T-cell (primary cell): ENCODE measurements at places on chromosomes 7 and 10. TPM values are rescaled to one million over a fixed set of nuclear protein-coding genes. Genes with fewer than 3 reads are reported as not detected.

DNA sequence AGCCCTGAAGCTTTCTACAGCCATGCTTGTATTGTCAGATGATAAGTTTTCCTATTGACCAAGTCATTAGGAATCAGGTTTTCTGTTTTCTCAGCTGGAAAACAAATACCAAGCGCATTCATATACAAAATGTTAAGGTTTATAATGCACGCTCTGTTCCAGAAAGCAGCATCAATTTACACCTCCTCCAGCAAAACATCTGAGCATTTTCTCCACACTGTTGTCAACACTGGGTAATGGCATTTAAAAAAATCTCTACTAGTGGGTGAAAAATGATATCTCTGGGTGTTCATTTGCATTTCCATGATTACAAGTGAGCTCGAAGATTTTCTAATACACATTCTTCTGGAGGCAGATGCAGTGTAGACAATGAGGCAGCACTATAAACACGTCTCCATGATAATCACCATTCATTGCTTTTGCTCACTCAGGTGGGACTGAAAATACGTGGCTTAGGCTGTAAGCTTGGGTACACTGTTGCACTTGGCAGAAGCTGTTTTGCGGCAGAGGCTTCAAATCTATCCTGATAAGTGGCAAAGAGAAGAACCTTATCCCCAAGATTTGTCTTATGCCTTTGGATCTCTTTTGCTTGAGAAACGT lies 114.8 kb upstream of the PLPP4 start:
- DNase-seq, result no peak
- no peaks in the 10 kb centered on the region for H3K36me3 ChIP-seq
- H3K4me3 ChIP-seq, result no peak overlapping the region
- no peak overlapping the region for H3K27ac ChIP-seq
- no peaks in the 10 kb centered on the region for H3K27me3 ChIP-seq

GRCh38 chr7:133079296-133079695 lies 2.6 kb downstream of the CHCHD3 start:
- H3K27me3 ChIP-seq, result no peaks in the 10 kb centered on the region
- no peak overlapping the region for H3K4me3 ChIP-seq
- peaks cover 16% of the 10 kb centered on the region for H3K4me1 ChIP-seq
- no peak overlapping the region for H3K27ac ChIP-seq
- no peaks in the 10 kb centered on the region for H3K36me3 ChIP-seq
- DNase-seq, result no peak

DNA sequence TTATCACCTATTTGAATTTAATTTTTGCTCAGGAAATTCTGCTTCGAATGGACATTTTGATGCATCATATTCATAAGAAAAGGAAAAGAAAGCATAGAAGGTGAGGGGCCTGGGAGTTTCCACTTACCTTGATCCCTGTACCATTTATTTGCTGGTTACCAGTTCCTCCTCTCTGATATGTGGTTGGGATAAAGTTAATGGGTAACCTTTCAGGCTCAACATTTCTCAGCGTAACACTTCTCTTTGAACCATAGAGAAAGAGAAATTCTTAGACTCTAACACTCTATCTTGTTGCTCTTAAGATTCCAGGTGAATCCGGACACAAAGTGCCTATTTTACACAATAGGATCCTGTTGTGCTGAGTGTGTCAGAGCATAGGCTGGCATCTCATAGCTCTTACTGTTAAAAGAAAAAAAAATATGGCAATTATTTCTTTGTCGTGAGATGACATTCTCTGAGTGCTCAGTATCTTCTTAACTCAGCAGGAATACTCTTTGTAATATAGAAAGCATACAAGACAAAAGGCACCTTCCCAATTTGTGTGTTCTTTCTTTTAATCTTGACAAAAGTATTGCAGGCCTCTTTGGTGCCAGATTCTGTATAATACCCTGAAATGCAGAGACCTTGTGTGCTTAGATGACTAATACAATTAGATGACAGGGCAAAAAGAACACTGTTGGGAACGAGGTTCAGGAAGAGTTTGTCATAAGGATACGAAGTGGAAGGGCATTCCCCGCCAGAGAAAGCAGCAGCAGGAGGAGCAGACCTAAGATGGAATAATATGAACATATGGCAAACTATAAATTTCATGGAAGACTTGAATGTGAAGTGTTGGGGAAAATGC lies 689.6 kb downstream of the NRG3 start:
- DNase-seq, result no peak
- H3K27ac ChIP-seq, result no peak overlapping the region
- no peak overlapping the region for H3K4me3 ChIP-seq
- no peaks in the 10 kb centered on the region for H3K4me1 ChIP-seq
- H3K27me3 ChIP-seq, result no peaks in the 10 kb centered on the region

DNA sequence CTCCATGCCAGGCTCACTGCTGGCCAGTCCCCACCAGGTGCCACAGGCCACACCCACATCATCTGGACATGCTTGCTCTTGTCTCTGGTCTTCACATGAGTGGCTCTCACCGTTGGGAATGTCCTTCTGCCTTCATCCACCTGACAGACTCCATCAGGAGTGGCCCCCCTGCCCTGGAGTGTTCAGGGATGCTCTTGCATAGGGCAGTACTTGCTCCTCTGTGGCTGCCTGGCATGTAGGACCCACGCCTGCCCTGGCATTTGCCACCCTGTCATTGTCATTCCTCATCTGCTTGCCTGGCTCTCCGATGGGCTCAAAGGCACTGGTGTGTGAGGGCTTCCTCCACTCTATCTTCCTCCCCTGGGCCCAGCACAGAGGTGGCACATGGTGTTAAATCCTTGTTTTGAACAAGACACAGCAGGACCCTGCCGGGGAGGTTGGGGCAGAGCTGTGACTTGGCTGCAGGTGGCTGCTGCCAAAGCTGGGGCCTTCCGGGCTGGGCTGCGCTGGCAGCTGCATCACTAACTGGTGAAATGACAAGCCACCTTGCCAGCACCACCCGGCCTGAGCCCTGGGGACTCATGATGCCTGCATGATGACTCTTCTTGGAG lies 1.8 kb downstream of the SH2D4B start:
- H3K27ac ChIP-seq, result no peak overlapping the region
- peaks cover 4% of the 10 kb centered on the region for H3K27me3 ChIP-seq
- DNase-seq, result no peak
- H3K4me1 ChIP-seq, result no peaks in the 10 kb centered on the region

GRCh38 chr10:80871083-80871482 lies 333.4 kb downstream of the SH2D4B start:
- H3K27ac ChIP-seq, result no peak overlapping the region
- H3K4me1 ChIP-seq, result no peaks in the 10 kb centered on the region
- H3K4me3 ChIP-seq, result no peak overlapping the region
- no peaks in the 10 kb centered on the region for H3K27me3 ChIP-seq
- no peak for DNase-seq

DNA sequence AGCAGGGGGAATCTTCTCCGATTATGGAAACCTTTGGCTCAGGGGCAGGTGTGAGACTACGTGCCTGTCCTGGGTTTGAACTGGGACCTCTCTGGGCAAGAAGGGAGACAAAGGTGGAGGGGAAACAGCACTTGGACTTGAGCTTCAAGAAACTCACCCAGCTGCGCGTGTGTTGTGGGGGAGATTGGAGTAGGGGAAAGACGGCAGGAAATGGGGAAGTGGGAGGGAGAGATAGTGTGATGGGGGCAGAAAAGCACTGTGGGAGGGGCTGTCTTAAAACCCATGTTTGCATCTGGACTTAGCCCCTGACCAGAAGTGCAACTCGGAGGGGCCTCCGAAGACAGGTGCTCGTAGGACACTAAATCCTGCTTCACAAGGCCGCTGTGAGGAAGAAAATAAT lies 107.0 kb downstream of the HIP1 start:
- no peaks in the 10 kb centered on the region for H3K4me1 ChIP-seq
- no peaks in the 10 kb centered on the region for H3K36me3 ChIP-seq
- no peak overlapping the region for H3K4me3 ChIP-seq
- H3K27ac ChIP-seq, result no peak overlapping the region

DNA sequence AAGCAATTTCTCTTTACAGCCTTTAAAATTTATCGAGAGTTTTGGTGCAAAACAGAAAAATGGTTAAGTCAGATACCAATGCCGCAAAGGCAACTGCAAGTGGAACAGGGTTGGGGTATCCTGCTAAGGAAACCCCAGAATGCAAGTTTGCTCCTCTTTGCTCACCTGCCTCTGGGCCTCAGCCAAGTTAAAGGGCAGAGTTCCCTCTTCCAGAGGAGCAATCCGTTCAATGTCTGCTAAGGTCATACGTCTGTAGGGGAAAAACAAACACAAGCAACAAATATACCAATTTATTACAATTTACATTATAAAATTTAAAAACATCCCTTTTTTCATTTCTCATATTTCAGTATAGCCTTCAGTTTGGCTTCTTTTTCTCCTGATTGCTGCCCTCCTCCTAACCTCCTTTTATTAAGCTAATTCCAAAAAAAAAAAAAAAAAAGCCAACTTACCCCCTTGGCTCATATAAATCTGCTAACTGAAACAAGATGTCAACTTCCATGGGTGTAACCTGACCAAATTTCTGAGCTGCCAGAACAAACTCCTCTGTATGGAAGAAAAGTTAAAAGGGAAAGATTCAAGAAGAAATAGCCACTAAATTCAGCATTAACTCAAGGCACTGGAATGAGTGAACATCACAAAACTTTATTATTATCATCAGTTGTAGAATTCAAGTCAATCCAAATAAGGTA lies 132.6 kb downstream of the SLC25A13 start:
- H3K4me1 ChIP-seq, result no peaks in the 10 kb centered on the region
- no peak overlapping the region for H3K4me3 ChIP-seq
- H3K36me3 ChIP-seq, result peaks cover 25% of the 10 kb centered on the region
- no peak overlapping the region for H3K27ac ChIP-seq
- no peaks in the 10 kb centered on the region for H3K27me3 ChIP-seq

NFE2L3 gene
- total RNA-seq, result 1.8 TPM
